ENCODE measurements at places on chromosomes 16 and 17. TPM values are rescaled to one million over a fixed set of nuclear protein-coding genes. Genes with fewer than 3 reads are reported as not detected.

GRCh38 chr16:85507342-85507741 lies 105.8 kb upstream of the GSE1 start:
- DNase-seq, result no peak

GRCh38 chr17:2723997-2724783 lies 12.6 kb upstream of the CLUH start:
- DNase-seq, result no peak

DNA sequence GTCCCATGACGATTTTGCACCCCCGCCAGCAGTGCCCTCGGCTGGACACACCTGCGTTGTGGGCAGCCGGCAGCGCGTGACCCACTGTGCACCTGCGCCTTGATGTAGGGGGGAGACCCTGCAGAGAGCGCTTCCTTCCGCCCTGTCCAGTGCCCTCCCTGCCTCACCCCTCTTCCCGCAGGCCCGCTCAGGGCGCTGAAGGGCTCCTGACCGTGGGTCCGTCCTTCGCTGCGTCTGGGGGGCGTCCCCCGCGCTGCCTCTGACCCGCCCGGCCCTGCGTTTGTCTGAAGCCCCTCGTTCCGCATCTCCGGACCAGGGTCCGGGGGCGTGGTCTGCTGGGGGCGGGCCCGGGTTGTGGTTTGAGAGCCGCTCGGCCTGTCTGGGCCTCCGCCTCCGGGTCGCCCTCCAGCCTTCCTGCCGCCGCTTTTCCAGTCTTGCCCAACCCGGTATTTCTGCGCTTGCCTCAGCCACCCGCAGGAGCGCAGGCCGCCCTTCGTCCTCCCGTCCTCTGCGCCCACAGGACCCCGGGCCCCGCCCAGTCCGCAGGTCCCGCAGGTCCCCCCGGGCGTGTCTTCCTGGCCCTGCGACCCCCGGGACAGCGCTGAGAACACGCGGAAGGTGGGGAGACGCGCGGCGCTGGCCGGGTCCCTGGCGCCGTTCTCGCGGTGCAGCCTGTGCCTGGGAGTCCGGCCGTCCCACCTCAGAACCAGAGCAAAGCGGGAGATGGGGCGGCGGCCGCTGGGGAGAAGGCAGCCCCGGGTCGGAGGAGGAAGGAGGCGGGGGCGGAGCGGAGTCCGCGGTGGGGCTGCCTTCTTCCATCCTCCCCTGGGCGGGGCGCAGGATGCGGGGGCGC lies 4.0 kb upstream of the IL17C start:
- no peak for DNase-seq

GRCh38 chr17:16486373-16487250 lies 5.4 kb downstream of the LRRC75A start:
- DNase-seq, result peak; percentile 74

DNA sequence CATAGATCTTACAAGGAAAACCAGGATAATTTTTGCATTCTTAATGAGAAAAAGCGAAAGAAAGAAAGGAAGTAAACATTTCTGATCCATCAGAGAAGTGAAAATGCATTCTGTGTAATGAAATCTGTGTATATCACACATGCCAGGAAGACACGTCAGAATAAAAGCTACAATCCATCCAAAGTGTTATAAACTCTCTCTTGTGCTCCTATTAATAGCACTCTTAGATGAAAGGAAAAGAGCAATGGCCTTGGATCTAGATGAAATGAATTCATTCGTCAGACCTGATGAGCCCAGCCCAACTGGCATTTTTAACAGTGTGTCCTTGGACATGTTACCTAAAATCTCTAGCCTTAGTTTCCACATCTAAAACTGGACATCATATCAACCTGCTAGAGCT lies 885.5 kb downstream of the CDH11 start:
- DNase-seq, result no peak

- DNase-seq, result no peak
Measured at GRCh38 chr16:11121083-11121608, 134.9 kb downstream of the SOCS1 start.

- DNase-seq, result no peak
Measured at GRCh38 chr16:87698676-87699199, 67.0 kb downstream of the KLHDC4 start.

- DNase-seq, result no peak
Measured at GRCh38 chr17:67093348-67093747, 49.0 kb downstream of the CACNG1 start.

GRCh38 chr16:87926246-87927194 lies 9.8 kb downstream of the CA5A start:
- no peak for DNase-seq

- no peak for DNase-seq
Measured at GRCh38 chr17:9594065-9594464, 17.6 kb downstream of the CFAP52 start.

GRCh38 chr17:76672270-76672851 lies 28.8 kb upstream of the ST6GALNAC1 start:
- no peak for DNase-seq

DNA sequence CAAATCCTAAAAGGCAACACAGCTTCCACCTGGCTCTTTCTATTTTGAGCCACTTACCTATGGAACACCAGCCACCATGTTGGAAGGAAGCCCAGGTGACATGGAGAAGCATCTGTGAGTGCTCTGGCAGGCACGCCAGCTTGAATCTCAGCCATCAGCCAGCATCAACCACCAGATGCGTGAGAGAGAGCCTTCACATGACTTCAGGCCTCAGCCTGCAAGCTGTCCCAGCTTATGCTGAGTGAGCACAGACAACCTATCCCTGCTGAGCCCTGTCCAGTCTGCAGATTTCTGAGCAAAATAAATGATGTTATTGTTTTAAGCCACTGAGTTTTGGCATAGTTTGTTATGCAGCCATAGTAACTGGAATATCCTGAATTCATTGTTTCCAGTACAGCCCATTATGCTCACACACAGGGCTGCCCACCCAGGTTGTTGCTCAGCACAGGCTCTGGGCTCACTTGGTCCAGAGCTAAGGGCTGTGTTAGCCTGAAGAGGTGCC lies 35.1 kb downstream of the TMEM238L start:
- no peak for DNase-seq

- peak; percentile 62 for DNase-seq
Measured at GRCh38 chr17:48625495-48626244, 488 bp downstream of the HOXB9 start.

GRCh38 chr16:57126411-57126810 lies 34.0 kb downstream of the CPNE2 start:
- DNase-seq, result no peak

CCL5 gene
- 7.3 TPM for polyA plus RNA-seq

CTRB2 gene
- 0.21 TPM for polyA plus RNA-seq

P3H4 gene
- polyA plus RNA-seq, result 59.2 TPM

PRKAR1A gene
- 267 TPM for polyA plus RNA-seq

PYY gene
- not detected for polyA plus RNA-seq

COL1A1 gene
- polyA plus RNA-seq, result 3,506 TPM
